CD8-positive, alpha-beta memory T cell (primary cell): ENCODE measurements at places on chromosomes 3 and 15.
A peak's percentile ranks its signal among the peaks of the same experiment; 100 is the strongest.

GRCh38 chr15:92906563-92907081 is 6.5 kb downstream of the CHD2 start:
- peak; percentile 52 for DNase-seq

GRCh38 chr15:40050788-40051470 is 11.9 kb upstream of the SRP14 start:
- DNase-seq: no peak

DNA sequence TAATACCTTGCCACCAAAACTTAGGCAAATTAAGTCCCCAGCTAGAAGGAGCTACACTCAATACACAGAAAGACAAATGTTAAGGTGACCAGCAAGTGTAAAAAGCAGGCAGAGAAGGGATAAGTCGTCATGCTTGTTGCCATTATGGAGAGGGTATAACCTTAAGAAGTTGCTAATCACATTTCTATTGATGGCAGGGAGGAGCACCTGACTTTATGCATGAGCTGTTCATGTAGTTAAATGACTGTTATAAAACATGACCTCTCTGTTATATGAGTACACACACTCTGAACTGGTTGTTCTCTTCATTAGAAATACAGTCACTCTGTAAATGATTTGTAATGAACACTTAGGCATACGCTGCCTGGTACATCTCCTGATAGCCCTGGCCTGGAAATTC is 6.6 kb upstream of the CCNL1 start:
- DNase-seq: no peak

DNA sequence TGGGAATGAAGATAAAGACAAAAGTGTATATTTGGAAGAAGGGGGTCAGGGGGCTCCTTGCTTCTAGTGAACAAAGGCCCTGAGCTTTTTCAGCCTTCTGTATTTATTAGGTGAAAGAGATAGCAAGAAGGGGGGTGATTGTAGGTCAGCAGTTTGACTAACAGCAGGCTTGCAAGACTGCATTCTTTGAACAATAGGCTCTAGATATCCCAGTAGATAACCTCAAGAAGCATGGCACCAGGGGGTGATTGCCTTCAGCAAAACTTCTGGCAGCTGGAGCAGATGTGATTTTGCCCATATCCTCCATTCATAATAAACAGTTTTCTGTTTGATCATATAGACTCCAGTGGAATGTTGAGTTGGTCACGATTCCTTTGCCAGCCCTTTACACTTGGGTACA is 31.7 kb upstream of the GOLIM4 start:
- no peak for DNase-seq

DNA sequence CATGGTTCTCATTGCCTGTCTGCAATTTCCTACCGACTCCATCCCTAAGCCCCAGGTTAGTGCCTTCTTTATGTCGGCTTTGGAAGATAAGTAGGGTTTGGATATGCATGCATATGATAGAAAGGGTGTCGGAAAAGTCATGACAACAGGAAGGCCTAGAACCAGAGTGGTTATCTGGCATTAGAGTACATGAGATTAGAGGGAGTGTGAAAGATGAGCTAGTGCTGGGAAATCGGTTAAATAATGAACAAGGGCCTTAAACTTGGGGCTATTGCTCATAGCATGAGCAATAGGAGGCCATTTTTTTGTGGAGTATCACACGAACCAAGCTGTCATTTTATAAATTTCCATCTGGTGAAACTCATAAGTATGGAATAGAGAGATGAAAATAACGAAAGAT is 54.0 kb upstream of the LPP start:
- DNase-seq: no peak
